ENCODE measurements at places on chromosomes 7 and 10. TPM values are rescaled to one million over a fixed set of nuclear protein-coding genes. Genes with fewer than 3 reads are reported as not detected.

Gene NKX2-3
- total RNA-seq = not detected

Gene DLX5
- total RNA-seq = not detected

Gene TMEM139
- 0.50 TPM for total RNA-seq

Gene COL28A1
- total RNA-seq = not detected

Gene TMEM236
- under 0.01 TPM for total RNA-seq

Gene PNLIPRP2
- not detected for total RNA-seq

Gene DDC
- not detected for total RNA-seq

Gene TMEM213
- not detected for total RNA-seq

Gene ACHE
- 2.2 TPM for total RNA-seq

Gene SNCG
- total RNA-seq = 8.8 TPM

Gene ACTL6B
- total RNA-seq = not detected

Gene ELOVL3
- total RNA-seq = 0.83 TPM

Gene NFE2L3
- 1.2 TPM for total RNA-seq

Gene PTPRE
- total RNA-seq = 1.7 TPM

Gene CDK1
- total RNA-seq = 52.1 TPM

Gene PRLHR
- not detected for total RNA-seq

Gene MEIG1
- total RNA-seq = not detected

Gene LRGUK
- total RNA-seq = under 0.01 TPM

Gene NEUROG3
- not detected for total RNA-seq

Gene WAPL
- 47.3 TPM for total RNA-seq

Gene SPDYE8
- total RNA-seq = not detected

Gene CALHM1
- total RNA-seq = not detected

Gene HPS6
- total RNA-seq = 41.7 TPM

Gene NUPR2
- total RNA-seq = not detected

Gene FAM25G
- not detected for total RNA-seq

Gene RNF133
- total RNA-seq = 0.73 TPM

Gene ZNF488
- total RNA-seq = not detected

Gene COBL
- total RNA-seq = under 0.01 TPM

Gene BTBD16
- 0.15 TPM for total RNA-seq

Gene TRPV5
- not detected for total RNA-seq

Gene NEURL1
- total RNA-seq = under 0.01 TPM

Gene BLOC1S2
- total RNA-seq = 62.8 TPM

Gene NAPEPLD
- total RNA-seq = 18.9 TPM

Gene DNAJC12
- total RNA-seq = 2.0 TPM

Gene SLC13A1
- not detected for total RNA-seq

Gene SORCS1
- not detected for total RNA-seq

Gene GHRHR
- not detected for total RNA-seq

Data from smooth muscle cell of trachea (primary cell).